HT-29 (cell line): ENCODE measurements at places on chromosomes 6 and 20.

DNA sequence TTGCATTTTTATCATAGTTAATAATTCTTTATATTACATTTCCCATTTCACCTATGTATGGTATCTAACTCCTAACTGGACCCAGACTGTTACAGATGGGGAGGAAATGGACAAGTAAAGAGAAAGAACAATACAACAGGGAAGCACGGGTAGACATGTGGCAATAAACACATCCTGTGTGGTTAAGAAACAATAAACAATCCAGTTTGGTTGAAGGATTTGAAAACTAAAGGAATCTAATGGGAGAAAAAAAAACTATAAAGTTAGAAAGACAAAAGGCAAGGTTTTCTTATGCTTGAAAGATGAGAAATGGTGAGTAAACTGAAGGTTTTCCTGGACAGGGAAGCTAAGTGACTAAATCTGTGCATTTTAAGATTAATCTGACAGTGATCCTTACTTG is 34.9 kb upstream of the ALDH8A1 start:
- no peak for DNase-seq

GRCh38 chr20:59821201-59821600 is 112.2 kb downstream of the SYCP2 start:
- no peak for DNase-seq

DNA sequence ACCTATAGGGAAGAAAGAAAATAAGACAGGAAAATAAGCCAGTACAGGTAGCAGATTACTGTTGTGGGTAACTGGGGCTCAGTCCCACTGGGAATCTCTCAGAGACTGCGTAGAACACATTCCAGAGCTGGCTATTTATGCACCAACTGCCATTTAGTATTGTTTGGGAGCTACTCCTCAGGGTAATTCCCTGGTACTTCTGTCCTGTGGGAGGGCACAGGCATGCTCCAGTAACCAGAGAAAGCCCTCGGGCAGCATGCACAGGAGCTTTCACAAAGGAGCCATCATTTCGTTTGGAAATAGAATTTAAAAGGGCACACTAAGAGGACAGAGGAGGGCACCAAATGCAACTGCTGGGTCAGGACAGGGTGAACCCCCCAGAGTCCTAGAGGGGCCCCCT is 148.0 kb upstream of the LRFN2 start:
- no peak for DNase-seq

DNA sequence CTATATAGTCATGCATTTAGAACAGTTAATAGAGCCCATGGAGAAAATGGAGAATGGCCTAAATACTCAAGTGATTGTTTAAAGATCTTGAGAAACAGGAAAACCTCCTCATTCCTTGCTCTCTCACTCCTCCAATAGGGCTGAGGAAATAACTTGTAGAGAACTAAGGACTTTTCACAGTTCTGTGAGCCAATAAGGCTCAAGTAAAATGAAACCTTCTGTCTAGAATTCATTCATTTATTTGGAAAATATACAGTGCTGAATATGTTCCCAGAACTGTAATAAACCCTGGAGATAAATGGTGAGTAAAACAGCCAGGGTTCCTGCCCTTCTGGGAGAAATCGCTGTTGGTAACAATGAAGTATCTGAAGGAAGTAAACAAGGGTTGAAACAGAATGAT is 35.3 kb downstream of the ELOVL2 start:
- no peak for DNase-seq

GRCh38 chr20:48797275-48797825 is 30.4 kb downstream of the PREX1 start:
- no peak for DNase-seq

DNA sequence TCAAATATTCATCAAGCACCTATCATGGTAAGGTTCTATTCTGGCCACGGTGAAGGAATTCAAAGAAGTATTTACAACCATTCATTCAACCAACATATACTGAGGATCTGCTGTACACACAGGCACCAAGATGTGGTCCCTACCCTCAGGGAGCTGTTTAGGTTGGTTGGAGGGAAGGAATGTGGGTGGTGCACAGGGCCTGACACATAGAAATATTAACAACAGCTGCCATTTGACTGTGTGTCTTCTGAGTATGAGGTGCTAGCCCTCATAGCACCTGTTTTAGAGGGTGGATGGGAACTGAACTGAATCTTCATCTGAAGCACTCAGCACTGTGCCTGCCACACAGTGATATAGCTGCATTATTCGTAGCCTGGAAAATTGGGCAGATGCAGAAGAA is 7.3 kb downstream of the SNPH start:
- no peak for DNase-seq

DNA sequence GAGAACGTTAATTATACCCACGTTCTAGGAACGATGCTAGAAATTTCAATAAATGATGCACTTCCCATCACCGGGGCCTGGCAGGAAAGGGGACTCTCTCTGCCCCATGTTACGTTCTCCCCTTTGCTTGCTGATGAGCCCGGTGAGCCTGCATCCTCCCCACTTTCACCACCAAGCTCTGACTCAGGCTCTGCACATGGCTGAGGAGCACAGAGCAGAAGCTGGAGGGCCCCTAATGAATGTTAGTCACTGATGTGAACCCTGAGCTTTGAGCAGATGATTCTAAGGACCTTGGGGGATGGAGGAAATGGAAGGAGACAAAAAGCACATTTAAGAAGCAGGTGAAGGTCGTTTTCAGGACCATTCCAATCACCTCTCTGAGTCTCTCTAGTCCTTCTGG is 468.2 kb upstream of the ARID1B start:
- DNase-seq = no peak
